ENCODE measurements at places on chromosomes 1 and 21. TPM values are rescaled to one million over a fixed set of nuclear protein-coding genes. Genes with fewer than 3 reads are reported as not detected.

Gene HORMAD1
- 0.25 TPM for total RNA-seq

Gene CELA3A
- not detected for total RNA-seq

Gene SLAMF1
- total RNA-seq, result 108 TPM

Gene SPOCD1
- 0.79 TPM for total RNA-seq

Gene ANGPTL7
- total RNA-seq, result not detected

Gene KIF26B
- 0.23 TPM for total RNA-seq

Gene RWDD3
- total RNA-seq, result 10.5 TPM

Gene NCAM2
- total RNA-seq, result not detected

Gene MLLT11
- 4.4 TPM for total RNA-seq

GRCh38 chr1:77888081-77888780 lies at the start of gene NEXN:
Gene NEXN (plus strand): TSS chr1:77888624. CDS start chr1:77916107, 27,483 bp downstream.
- H3K4me3 ChIP-seq, result peak within 1 kb of the TSS; percentile 59
- H3K4me1 ChIP-seq, result peaks cover 9% of the 10 kb centered on the region
- no peak within 1 kb of the TSS for H3K27ac ChIP-seq

GRCh38 chr1:212484701-212485570 lies 52.2 kb downstream of the NENF start:
- no peaks in the 10 kb centered on the region for H3K36me3 ChIP-seq
- no peak overlapping the region for H3K4me3 ChIP-seq
- no peaks in the 10 kb centered on the region for H3K27me3 ChIP-seq
- DNase-seq, result no peak
- no peak overlapping the region for H3K27ac ChIP-seq

- no peak overlapping the region for H3K4me3 ChIP-seq
- DNase-seq, result no peak
- H3K27ac ChIP-seq, result no peak overlapping the region
- peaks cover 12% of the 10 kb centered on the region for H3K27me3 ChIP-seq
These were observed 48.8 kb downstream of the CACNA1E start for GRCh38 chr1:181531951-181532600.

DNA sequence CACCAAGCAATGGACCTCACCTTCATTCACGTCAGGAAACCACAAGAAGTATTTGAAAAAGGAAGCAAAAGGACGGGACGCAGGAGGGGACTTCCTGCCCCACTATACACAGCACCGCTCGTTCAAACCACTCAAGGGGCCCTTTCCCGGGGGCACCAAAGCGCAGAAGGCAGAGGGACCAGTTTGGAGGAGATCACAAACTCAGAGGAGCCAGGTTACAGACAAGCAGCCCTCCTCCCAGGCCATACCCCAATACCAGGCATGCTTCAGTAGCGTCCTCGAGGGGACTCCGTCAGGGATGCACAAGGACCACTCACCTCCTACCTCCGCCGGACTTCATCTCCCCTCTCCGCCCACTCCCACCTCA lies 685 bp downstream of the CRTC2 start:
- DNase-seq, result peak; percentile 64
- H3K4me1 ChIP-seq, result peaks cover 54% of the 10 kb centered on the region
- peak overlapping the region; percentile 99 for H3K4me3 ChIP-seq
- H3K27me3 ChIP-seq, result no peaks in the 10 kb centered on the region
- peak overlapping the region; percentile 95 for H3K27ac ChIP-seq

DNA sequence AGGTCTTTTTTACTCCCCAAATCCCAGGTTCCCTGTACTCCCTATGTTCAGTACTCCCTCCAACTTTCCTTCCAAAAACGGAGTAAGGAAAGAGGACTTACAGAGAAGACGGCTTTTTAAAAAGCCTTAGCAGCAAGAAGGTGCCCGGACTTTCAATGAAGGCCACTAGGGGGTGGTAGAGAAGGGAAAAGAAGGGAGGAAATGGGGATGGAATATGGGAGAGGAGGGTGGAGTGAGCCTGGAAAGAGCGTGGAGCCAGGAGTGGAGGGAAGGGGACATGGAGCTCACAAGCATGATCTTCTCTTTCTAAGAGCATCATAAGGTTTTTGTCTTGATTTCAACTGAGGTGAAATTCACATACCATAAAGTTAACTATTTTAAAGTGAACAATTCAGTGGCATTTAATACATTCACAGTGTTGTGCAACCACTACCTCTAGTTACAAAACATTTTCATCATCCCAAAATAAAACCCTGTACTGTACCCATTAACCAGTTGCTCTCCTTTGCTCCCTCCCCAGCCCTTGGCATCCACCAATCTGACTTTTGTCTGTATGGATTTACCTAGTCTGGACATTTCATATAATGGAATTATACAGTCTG lies 129.9 kb downstream of the ZNF281 start:
- no peaks in the 10 kb centered on the region for H3K36me3 ChIP-seq
- no peaks in the 10 kb centered on the region for H3K27me3 ChIP-seq
- H3K27ac ChIP-seq, result no peak overlapping the region
- peak; percentile 51 for DNase-seq
- no peak overlapping the region for H3K4me3 ChIP-seq

DNA sequence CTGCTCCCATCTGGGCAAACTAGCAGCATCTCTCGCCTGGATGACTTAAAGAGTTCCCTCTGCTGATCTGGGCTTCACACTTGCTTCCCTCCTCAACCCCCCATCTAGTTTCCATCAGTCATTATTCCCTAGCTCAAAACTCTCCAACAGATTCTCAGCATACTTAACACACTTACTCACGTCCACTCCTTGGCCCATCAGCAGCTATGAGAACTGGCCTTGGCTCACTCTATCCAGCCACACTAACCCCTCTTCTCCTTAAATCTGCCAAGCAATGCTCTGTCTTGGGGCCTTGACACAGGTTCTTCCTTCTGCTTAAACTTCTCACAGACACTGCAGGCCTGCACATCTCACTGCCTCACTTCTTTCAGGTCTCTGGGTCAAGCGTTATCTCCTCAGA lies 41.6 kb downstream of the GNG12 start:
- H3K27me3 ChIP-seq, result peaks cover 6% of the 10 kb centered on the region
- no peak for DNase-seq
- H3K4me3 ChIP-seq, result no peak overlapping the region
- H3K36me3 ChIP-seq, result no peaks in the 10 kb centered on the region
- H3K4me1 ChIP-seq, result no peaks in the 10 kb centered on the region
- H3K27ac ChIP-seq, result no peak overlapping the region

- peaks cover 10% of the 10 kb centered on the region for H3K4me1 ChIP-seq
- no peaks in the 10 kb centered on the region for H3K27me3 ChIP-seq
- no peaks in the 10 kb centered on the region for H3K36me3 ChIP-seq
- H3K27ac ChIP-seq, result no peak overlapping the region
- no peak for DNase-seq
- H3K4me3 ChIP-seq, result no peak overlapping the region
These were observed 169.0 kb downstream of the CHRM3 start for GRCh38 chr1:239555350-239555749.

DNA sequence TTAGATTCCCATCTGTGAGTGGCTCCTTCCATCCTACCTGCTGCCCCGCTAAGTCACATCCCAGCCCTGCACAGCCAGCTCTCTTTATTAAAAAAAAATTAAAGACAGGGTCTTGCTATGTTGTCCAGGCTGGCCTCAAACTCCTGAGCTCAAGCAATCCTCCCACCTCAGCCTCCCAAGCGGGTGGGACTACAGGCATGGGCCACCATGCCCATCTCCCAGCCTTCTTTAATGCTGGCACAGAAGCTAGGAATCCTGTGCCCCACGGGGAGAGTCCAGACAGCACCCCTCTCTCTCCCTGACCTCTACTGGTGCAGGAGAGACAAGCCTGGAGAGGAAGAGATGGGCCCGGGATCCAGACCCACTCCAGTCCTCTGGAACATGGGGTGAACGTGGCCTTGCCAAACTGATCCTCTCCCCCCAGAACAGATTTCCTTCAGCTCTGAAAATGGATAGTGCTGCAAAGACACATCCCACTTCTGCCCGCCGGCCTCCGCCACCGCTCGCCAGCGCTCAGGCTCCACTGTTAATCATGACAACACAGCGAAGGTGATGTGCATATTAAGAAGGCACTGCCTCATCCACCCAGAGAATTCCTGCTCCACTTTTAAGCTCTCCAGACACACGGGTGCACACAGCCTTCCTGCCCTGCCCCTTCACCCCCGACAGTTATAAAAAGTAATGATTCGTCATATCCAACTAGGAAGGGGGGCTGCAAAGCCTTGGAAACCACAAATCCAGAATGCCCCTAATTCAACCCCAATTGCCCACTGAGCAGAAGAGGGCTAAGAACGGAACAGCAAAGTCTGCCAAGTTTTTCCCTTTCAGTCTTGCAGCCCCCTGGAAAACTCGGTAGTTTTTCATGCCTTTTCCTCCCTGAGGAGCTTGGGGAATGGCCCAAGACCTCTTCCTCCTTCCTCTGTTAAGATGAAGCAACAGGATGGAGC lies 68.1 kb downstream of the MRPL37 start:
- H3K27me3 ChIP-seq, result no peaks in the 10 kb centered on the region
- H3K4me1 ChIP-seq, result peaks cover 2% of the 10 kb centered on the region
- no peak for DNase-seq

GRCh38 chr1:55819011-55819410 lies 603.8 kb upstream of the USP24 start:
- no peak overlapping the region for H3K27ac ChIP-seq
- H3K4me1 ChIP-seq, result peaks cover 4% of the 10 kb centered on the region
- H3K27me3 ChIP-seq, result peaks cover 10% of the 10 kb centered on the region
- H3K4me3 ChIP-seq, result no peak overlapping the region
- no peaks in the 10 kb centered on the region for H3K36me3 ChIP-seq

DNA sequence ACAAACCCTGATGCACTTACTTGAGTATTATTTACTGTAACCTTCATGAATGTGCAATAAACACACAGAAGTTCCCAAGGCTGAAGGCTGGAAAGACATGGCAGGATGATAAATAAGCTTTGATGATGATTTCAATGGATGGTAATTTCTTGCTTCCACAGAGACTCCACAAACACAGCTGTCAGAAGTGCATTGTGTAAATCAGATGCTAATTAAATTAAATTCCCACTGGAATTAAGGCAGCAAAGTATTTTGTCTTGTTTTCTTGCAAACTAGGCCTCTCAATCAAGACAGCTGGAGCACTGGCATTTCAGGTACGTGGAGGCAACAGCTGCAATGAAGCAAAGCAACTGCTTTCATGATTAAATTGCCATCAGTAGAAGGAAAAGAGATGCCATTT lies 24.1 kb downstream of the FAM177B start:
- DNase-seq, result no peak
- no peak overlapping the region for H3K27ac ChIP-seq

GRCh38 chr1:88529581-88529980 lies 154.5 kb upstream of the PKN2 start:
- H3K27ac ChIP-seq, result no peak overlapping the region
- H3K36me3 ChIP-seq, result no peaks in the 10 kb centered on the region
- H3K4me3 ChIP-seq, result no peak overlapping the region
- H3K4me1 ChIP-seq, result no peaks in the 10 kb centered on the region
- no peak for DNase-seq
- H3K27me3 ChIP-seq, result peaks cover 4% of the 10 kb centered on the region

- no peaks in the 10 kb centered on the region for H3K4me1 ChIP-seq
- H3K36me3 ChIP-seq, result no peaks in the 10 kb centered on the region
- peaks cover 3% of the 10 kb centered on the region for H3K27me3 ChIP-seq
- DNase-seq, result no peak
- no peak overlapping the region for H3K27ac ChIP-seq
These were observed 411.6 kb upstream of the ZRANB2 start for GRCh38 chr1:71492298-71493041.

DNA sequence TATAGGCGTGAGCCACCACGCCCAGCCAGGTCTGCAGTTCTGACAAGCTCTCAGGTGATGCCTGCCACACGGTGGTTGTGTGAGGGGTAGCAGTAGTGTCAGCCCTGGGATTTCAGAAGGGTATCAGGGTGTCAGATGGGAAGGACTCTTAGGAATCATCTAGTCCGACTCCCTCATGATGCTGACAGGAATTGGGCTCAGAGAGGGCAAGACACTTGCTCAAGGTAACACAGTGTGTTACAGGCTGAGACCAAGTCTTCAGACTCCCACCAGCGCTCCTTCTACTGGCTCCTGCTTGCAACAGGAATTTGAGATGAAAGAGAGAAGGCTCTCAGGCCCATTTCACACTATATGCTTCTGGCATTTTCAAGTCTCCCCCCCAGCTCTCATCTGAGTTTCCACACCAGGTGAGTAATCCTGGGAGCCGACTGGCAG lies 6.9 kb downstream of the HTR1D start:
- no peak overlapping the region for H3K4me3 ChIP-seq
- H3K27ac ChIP-seq, result no peak overlapping the region
- peaks cover 30% of the 10 kb centered on the region for H3K27me3 ChIP-seq
- H3K4me1 ChIP-seq, result no peaks in the 10 kb centered on the region
- H3K36me3 ChIP-seq, result no peaks in the 10 kb centered on the region

GRCh38 chr1:83990734-83991133 lies 8.2 kb downstream of the TTLL7 start:
- no peak for DNase-seq
- peaks cover 22% of the 10 kb centered on the region for H3K27me3 ChIP-seq
- no peak overlapping the region for H3K4me3 ChIP-seq
- H3K36me3 ChIP-seq, result no peaks in the 10 kb centered on the region
- no peaks in the 10 kb centered on the region for H3K4me1 ChIP-seq
- H3K27ac ChIP-seq, result no peak overlapping the region

DNA sequence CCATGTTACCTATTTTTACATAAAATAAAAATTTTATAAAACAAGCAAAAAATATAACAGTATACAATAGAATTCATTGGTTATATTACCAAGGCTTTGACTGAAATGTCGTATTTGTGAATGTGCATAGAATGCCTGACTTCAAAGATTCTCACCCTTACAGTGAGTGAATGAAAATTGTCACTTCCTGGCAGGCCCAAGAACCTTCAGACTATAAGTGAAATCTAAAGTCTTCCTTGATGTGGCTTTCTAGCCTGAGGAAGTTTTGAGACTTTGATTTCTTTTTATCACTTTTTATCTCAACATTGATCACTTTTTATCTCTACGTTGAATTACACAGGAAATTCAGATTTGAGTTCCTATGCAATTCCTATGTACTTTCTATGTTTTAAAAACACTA lies 104.7 kb upstream of the KIAA0040 start:
- H3K27me3 ChIP-seq, result peaks cover 4% of the 10 kb centered on the region
- no peak overlapping the region for H3K27ac ChIP-seq
- no peak overlapping the region for H3K4me3 ChIP-seq
- H3K4me1 ChIP-seq, result peaks cover 28% of the 10 kb centered on the region

GRCh38 chr1:2548068-2548589 lies 8.0 kb upstream of the TNFRSF14 start:
- H3K4me1 ChIP-seq, result peaks cover 14% of the 10 kb centered on the region
- peak overlapping the region; percentile 96 for H3K27ac ChIP-seq
- H3K4me3 ChIP-seq, result peak overlapping the region; percentile 78
- H3K36me3 ChIP-seq, result no peaks in the 10 kb centered on the region
- no peaks in the 10 kb centered on the region for H3K27me3 ChIP-seq

GRCh38 chr1:48089356-48089891 lies 92.2 kb upstream of the TRABD2B start:
- H3K27me3 ChIP-seq, result peaks cover 33% of the 10 kb centered on the region
- DNase-seq, result no peak
- H3K4me1 ChIP-seq, result peaks cover 4% of the 10 kb centered on the region
- H3K27ac ChIP-seq, result no peak overlapping the region
- H3K36me3 ChIP-seq, result no peaks in the 10 kb centered on the region
- H3K4me3 ChIP-seq, result no peak overlapping the region
